PC-9 (cell line): ENCODE measurements at places on chromosomes 13 and 19. TPM values are rescaled to one million over a fixed set of nuclear protein-coding genes. Genes with fewer than 3 reads are reported as not detected.

Gene ADM5
- 9.5 and 14.2 TPM in 2 replicates for total RNA-seq

Gene TMEM238
- total RNA-seq, result 40.4 and 94.5 TPM in 2 replicates

Gene CALR3
- total RNA-seq, result not detected in 2 replicates

Gene CYP2A6
- not detected in 2 replicates for total RNA-seq

Gene NDFIP2
- 47.9 and 48.4 TPM in 2 replicates for total RNA-seq

Gene CAPN12
- 38.4 and 43.9 TPM in 2 replicates for total RNA-seq

Gene CACNG7
- total RNA-seq, result not detected in 2 replicates

Gene KCNC3
- total RNA-seq, result 9.0 and 9.4 TPM in 2 replicates

Gene OR10H3
- total RNA-seq, result not detected in 2 replicates

Gene SYT3
- total RNA-seq, result not detected in 2 replicates

Gene ZNF571
- 2.1 and 2.2 TPM in 2 replicates for total RNA-seq

Gene SCEL
- total RNA-seq, result 19.5 and 32.5 TPM in 2 replicates

Gene TMIGD2
- not detected in 2 replicates for total RNA-seq

Gene FPR1
- total RNA-seq, result not detected in 2 replicates
